ENCODE measurements at places on chromosomes 3 and 15.

GRCh38 chr3:129460572-129460971 is 20.5 kb downstream of the IFT122 start:
- no peak for DNase-seq

- no peak for DNase-seq
Observed at GRCh38 chr3:104145164-104145563, 1221.5 kb upstream of the ALCAM start.

GRCh38 chr3:78977073-78977472 is 790.7 kb downstream of the ROBO1 start:
- DNase-seq, result no peak

DNA sequence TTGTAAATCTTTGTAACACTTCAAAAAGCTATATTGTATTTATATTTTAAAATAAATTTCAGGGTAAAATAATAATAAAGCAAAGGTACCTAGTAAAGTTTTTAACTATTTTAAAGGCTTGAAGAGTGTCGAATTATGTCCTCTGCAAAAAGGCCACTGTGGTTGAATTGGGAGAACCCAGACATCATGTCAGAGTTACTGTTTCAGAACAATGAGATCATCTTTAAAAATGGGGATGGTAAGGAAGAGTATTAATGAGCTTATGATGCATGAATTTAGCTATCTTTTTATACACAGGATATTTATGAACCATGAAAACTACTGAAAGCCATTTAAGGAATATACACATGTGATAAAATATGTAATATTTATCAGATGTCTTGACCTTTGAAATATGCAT is 26.3 kb downstream of the KCNMB3 start:
- DNase-seq, result no peak

GRCh38 chr3:50345586-50346234 is at the start of gene ZMYND10:
Gene ZMYND10, minus strand, starts transcription at chr3:50345732. Its CDS starts 153 bp downstream, at chr3:50345579.
- peak; percentile 57 for DNase-seq

GRCh38 chr15:100602064-100602822 is at the start of the genes ASB7 and LINS1:
Gene ASB7, plus strand, starts transcription at chr15:100602589. Its CDS starts 9,628 bp downstream, at chr15:100612217.
Gene LINS1, minus strand, starts transcription at chr15:100602184. Its CDS starts 21,342 bp downstream, at chr15:100580842.
- peak; percentile 97 for DNase-seq

All from activated CD8-positive, alpha-beta memory T cell treated with anti-CD3 and anti-CD28 coated beads for 48 hours (primary cell).